ENCODE measurements at places on chromosomes 16 and 17. TPM values are rescaled to one million over a fixed set of nuclear protein-coding genes. Genes with fewer than 3 reads are reported as not detected.

The TIMP2 gene
- total RNA-seq: 78.3 TPM

The HSD11B2 gene
- 2.2 TPM for total RNA-seq

GRCh38 chr17:11082559-11082958, 158.5 kb upstream of the SHISA6 start:
- DNase-seq: no peak

DNA sequence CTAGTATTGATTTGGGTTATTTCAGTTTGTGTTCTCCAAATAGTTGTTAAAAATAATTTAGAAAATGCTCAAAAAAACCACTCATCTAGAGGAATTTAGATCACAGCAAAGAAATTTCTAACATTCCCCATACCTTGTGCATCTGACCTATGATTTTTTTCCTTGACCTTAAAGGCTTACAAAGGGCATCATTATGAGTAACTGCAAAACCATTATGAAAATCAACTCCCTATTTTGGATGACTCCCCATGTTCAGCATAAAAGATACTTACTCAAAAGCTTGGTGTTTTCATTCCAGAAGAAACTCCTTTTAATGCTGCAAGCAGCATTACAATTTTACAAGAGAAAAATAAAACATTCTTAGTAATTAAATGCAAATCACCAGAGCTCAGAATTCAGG, 83.2 kb downstream of the GRIN2A start:
- no peak for DNase-seq

DNA sequence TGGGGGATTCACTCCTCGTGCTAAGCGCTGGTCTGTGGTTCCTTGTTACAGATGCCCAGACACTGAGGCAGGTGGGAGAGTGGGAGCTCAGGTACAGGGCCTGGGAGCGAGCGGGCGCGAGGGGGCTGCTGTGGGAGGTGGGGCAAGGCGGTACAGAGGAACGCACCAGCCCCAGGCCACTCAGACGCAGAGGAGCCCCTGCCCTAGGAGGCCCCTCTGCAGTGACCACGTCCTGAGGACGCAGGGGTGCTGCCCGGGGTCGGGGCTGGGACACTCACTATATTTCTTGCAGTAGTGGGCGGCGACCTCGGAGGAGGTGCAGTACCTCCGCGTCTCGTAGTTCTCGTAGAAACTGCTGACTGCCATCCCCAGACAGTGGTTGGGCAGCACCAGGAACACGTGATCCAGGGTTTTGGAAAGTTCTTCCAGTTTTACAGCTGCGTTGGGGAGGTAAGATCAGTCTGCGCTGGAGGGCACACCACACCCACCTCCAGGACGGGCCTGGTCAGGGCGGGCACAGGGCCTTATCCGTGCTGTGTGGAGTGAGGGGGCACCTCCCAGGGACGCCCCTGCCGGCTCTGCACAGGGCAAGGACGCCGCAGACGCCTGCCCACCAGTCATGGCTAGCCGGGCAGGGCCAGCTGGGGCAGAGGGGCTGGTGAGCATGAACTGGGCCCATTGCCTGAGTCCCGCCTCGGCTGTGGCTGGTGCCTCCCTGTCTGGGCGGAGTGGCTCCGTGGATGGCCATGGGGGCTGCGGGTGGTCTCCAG, 16.3 kb upstream of the RNPS1 start:
- no peak for DNase-seq

DNA sequence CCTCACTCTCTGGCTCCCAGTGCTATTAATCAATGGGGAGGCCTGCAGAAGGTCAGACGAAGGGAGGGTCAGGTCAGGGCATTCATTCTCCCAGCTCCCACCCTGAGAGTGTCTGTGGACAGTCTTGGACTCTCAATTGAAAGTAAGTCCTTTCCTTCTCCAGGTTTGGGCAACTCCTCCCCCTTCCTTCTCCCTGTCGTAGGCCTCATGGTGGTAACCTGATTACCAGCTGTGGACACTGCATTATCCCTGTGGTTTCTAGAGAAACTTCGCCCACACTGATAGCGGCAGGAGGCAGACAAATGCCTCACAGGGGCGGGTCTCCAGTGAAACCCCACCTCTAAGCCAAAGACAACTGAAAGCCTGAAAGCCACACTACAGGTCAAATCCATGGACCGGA, 57.7 kb upstream of the SLC25A19 start:
- DNase-seq: no peak

GRCh38 chr17:43999024-43999423, 5.4 kb upstream of the NAGS start:
- no peak for DNase-seq

DNA sequence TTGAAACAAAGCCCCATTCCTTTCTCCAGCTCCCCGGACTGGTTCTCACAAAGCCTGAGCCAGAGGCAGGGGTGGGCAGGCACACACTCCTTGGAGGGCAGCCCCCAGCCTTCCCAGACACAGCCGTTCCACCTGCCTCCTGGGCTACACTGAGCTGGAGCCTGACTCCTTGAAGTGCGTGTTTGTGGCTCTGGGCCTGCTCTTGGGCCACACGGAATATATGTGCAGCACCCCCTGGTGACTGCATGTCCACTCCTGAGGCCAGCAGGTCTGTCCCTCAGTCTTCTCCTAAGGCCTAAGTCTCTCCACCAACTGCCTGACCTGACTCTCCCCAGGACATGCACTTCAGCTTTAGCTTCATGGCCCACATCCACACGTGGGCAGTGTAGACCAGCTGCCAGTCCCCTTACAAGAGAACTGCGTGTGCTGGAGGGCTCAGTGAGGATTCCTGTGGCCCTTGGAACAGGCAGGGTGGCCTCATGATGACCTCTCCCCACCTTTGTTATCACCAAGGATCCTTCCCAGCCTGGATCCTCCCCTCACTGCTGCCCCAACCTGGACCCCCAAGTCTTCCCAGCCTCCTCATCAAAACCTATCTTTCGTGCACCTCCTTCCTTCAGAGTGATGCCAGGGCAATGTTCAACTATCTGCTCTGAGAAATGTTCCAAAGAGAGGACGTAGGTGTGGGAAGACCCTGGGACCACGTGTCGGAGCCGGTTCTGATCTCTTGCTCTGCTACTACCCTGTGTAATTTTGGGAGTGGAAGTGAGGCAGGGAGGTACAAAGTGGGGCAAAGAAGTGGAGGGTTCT, 12.4 kb upstream of the SLC6A2 start:
- no peak for DNase-seq

DNA sequence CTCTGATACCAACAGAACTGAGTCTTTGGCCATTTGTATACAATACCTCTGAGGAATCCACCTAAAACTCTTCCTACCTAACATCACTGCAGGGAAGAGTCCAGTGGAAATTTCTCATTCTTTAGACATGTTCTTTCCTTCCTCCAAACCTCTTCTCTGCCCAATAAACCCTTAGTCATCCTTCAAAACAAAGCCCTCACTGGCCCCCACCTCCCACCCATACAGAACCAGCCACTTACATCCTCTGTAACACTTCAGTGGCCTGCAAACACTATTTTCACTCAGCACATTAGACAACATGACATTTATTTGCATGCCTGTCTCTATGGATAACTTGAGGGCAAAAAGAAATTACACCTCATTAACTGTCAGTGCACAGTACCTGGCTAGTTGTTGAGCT, 200.3 kb upstream of the NOG start:
- no peak for DNase-seq

- no peak for DNase-seq
These were observed 47.8 kb downstream of the SLC7A5 start for GRCh38 chr16:87821376-87822107.

- DNase-seq: no peak
These were observed 9.1 kb downstream of the MPRIP start for GRCh38 chr17:17051380-17051779.

DNA sequence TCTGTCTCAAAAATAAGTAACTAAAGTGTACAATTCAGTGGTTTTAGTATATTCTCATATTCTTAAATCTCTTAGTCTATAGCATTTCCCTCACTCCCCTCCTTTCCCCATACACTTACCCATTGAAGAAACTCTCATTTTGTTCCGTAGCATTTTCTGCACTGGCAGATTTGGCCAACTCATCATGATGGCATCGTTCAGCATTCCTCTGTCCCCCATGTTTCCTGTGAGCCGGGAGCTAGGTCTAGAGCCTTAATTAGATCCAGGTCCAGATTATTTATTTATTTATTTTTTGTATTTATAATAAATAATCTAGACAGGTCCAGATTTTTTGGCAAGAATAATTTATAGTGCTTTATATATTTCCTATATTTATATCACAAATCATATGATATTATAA, 31.0 kb downstream of the HEATR3 start:
- no peak for DNase-seq

GRCh38 chr17:48505788-48506187, 25.0 kb downstream of the HOXB1 start:
- DNase-seq: no peak

- no peak for DNase-seq
These were observed 9.8 kb downstream of the EIF4A3 start for GRCh38 chr17:80137131-80137530.

GRCh38 chr16:4052801-4053293, 63.4 kb downstream of the ADCY9 start:
- DNase-seq: peak; percentile 60

- DNase-seq: no peak
These were observed 45.2 kb downstream of the MARVELD3 start for GRCh38 chr16:71671165-71671564.

DNA sequence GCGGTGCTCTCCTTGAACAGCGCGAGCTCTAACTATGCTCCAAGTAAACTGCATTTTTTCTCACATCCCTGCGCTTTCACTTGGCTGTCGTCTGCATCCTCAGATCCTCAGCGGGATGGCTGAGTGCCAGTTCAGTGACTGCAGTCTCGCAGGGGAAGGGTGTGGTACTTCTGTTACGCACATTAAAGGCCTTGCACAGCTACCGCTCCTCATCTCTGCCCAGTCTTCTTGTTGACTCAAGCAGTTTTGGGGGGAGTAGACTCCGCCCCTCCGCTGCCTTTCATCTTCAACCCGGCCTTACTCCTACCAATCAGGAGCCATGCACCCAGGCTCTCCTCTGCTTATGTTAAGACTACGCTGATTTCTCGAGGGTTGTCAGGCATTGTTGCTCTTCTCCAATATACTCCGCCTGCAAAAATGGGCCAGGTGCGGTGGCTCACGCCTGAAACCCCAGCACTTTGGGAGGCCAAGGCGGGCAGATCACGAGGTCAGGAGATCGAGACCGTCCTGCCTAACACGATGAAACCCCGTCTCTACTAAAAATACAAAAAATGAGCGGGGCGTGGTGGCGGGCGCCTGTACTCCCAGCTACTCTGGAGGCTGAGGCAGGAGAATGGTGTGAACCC, 10.0 kb downstream of the ATP5PD start:
- no peak for DNase-seq

DNA sequence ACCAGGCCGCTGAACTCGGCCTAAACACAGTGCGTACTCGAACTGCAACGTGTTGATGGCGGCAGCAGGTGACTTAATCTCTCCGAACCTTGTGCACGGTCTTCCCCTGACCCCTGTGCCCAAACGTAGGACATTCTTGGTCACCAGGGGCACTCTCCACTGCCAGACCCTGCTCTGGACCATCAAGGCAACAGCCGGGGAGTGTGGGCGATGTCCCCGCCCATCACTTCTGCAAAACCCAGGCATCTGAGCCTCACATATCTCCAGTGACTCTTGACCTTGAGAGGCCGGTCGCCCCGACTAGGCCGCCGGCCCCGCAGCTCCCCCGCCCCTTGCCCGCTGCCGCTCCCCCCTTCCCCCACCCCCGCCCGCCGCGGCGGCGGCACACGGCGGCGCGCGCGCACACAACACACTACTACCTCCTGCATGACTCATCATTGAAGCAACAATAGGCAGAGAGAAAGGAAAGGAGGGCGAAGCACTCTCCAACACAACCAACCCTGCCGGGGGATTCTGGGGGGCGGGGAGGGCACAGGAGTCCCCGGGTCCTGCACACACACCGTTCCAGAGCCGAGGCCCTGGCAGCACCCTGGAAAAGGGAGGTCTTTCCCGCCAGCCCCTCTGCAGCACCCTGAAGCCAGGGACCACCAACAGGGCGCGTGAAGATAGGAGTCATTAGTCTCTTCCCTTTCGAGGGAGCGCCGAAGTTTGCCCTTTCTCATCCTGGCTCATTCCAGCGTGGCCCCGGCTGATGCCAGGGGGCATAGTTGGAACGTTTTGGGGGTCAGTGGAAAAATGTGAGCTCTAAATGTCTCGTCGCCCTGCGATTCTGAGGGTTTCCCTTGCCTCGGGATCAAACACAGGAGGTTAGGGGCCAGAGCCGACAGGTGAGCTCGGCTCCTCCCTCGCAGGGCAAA, 1.9 kb downstream of the MNT start:
- DNase-seq: no peak

DNA sequence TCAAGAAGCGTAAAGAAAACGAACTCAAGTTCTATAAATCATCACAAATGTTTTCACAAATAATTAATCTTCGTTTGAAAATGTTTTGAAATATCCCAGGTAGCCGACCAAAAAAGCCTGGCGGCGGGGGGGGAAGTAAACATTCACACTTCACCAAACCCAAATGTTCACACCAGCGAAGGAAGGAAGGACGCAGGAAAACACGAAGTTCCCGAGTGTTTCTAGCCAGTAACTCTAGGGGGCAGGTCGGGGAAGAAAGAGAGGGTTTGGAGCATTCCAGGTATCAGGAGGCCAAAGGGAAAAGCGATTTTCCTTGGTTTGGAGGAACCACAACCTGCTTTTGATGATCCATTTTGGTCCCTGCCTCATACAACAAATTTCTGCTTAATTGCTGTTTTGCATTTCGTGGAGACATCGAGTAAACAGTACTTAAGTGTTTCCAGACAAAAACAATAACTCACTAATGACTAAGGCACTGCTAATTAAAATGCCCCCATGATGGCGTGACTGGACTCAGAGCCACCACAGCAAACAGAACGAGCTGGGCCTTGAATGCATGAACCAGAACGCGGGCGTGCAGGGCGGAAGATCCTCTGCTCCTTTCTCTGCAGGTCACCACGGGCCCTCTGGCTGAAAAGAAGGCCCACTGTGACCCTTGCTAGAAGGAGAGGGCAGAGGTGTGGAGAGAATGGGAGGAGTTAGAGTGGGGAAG, 16.6 kb downstream of the ZFHX3 start:
- DNase-seq: no peak

Measured in epithelial cell of proximal tubule (primary cell).